Left renal cortex interstitium (tissue), 4 donors: ENCODE measurements at places on chromosomes 5 and 9. TPM values are rescaled to one million over a fixed set of nuclear protein-coding genes. Genes with fewer than 3 reads are reported as not detected.

SARDH gene
- polyA plus RNA-seq, result 10.9 TPM

FOXE1 gene
- 0.05 TPM for polyA plus RNA-seq

FAF2 gene
- 46.0 TPM for polyA plus RNA-seq

SLC28A3 gene
- polyA plus RNA-seq, result not detected

DNA sequence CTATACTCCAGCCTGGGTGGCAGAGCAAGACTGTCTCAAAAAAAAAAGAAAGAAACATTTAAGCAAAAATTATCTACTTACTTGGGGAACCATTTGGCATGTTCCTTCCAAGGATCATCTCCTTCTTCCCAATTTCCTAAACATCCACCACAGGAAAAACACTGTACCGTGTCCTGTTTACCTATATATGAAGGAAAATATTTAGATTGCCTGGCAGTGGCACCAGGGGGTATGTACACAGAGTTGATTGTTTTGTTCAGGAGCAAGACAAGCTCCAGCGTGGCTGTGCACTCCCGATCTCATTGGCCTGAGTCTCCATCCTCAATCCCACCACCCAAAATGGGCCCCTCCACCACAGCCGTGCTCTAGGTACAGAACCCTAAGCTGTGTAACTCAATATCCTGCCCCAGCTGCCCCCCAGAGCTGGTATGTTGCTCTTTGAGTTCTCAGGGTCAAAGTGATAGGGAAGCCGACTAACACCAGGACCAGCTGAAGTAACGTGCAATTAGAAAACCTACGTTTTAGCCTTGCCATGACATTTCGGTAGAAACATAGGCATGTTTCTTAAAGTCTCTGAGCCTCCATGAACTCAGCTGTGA lies 13.8 kb downstream of the NAIP start:
- DNase-seq, result no peak

DNA sequence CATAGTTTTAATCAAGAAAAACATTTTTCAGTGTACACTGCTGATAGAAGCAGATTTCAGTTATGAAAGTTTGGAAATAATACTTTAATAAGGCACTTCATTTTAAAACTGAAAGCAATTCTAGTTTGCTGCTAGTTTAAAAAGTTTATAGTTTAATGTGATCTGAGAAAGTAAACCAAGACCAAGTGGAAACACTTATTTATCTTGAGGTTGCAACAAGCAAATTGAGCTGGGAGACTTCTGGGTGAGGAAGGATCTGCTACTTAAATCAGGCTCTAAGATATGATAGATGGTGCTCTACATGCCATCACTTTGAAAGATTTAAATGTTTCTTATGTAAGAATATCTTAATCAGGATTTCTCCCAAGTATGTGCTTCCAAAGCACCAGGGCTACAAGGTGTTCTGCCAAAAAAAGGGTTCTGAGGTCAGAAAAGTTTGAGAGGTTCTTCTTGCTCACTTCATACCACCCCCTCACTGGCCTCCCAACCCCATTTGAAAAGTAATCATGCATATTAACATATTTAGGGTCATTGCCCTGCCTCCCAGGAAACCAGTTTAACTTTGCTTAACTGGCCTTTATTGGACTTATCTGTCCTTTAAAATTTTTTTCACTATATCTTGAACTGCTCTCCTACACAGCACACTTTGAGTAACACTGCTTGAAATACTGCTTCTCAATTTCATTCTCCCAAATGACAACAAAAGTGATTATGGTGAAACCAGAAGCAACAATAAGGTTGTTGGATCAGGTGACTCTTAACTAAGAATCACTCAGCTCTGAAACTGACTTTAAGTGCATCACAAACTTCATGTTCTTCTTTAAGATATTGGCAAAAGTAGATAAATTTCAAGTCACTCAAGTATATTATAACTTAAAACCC lies 15.5 kb downstream of the SLC44A1 start:
- DNase-seq, result no peak

DNA sequence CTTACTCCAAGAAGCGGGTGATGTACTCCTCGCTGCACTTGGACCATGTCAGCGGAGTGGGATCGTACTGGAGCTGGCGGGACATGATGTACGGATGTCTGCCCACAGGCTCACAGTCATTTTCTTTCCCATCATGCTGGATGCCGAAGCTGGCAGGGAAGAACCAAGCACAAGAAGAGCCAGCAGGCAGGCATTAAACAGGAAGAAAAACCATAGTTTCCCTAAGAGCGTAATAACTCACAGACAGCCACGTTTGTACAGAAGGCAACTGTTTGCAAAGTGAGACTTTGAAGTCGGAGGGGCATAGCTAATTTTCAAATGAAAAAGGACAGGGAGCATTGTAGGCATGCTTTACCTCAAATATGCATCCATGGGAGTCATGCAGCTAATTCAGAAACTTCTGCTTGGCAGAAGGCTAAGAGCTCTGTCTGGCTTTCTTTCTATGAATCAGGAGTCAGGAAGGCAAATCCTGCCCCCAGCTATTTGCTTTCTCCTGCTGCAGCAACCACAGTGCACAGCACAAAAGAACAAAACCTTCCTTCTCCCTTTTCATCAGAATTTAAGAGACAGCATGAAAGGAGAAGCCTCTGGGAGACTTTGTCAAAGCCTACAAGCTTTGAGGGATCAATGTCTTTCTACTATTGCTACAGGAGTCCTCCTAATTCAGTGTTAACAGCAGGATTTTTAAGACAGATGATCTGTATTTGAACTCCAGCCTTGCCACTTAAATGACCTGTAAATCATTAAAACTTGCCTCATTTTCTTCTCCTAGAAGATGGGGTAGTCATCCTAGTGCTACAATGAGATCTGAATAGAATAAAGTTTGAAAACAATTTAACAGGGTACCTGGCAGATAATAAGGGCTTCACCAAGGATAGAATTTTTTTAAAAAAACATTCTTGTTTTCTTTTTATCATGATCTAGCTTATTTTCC lies 209.1 kb downstream of the TARS1 start:
- DNase-seq, result no peak

GRCh38 chr5:68343421-68343826 lies 127.9 kb downstream of the PIK3R1 start:
- no peak for DNase-seq

DNA sequence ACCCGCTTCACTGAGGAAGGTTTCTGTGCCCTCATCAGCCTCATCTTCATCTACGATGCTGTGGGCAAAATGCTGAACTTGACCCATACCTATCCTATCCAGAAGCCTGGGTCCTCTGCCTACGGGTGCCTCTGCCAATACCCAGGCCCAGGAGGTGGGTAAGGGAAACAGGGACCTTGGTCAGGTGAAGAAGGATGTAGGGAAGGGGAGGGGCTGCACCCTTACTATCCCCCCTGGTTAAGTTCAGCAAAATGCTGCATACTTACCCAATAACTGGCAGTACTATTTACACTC lies 4.4 kb downstream of the SLC4A9 start:
- DNase-seq, result no peak

- no peak for DNase-seq
Measured at GRCh38 chr5:95973793-95974325, 12.2 kb upstream of the ELL2 start.

DNA sequence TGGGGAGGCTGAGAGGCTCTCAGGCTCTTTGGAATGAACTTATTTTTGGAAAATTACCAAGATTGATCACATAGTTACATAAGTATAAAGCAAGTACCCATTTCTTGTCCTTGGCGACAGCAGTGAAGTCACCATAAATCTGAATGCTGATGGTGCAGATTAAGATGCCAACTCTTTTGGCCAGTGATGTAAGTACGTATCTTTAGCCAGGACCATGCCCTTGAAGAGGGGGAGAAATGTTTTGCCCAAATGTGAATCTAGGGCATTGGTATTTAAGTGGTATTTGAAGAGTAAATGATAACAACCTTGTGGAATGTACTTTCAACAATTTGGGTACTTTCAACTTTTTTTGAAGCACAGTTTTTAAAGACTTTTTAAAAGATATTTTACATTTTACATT lies 68.2 kb upstream of the RAD23B start:
- DNase-seq, result no peak

GRCh38 chr5:149561848-149562247 lies 10.6 kb upstream of the CSNK1A1 start:
- no peak for DNase-seq

- no peak for DNase-seq
Measured at GRCh38 chr5:130323804-130324454, 419.7 kb downstream of the CHSY3 start.

DNA sequence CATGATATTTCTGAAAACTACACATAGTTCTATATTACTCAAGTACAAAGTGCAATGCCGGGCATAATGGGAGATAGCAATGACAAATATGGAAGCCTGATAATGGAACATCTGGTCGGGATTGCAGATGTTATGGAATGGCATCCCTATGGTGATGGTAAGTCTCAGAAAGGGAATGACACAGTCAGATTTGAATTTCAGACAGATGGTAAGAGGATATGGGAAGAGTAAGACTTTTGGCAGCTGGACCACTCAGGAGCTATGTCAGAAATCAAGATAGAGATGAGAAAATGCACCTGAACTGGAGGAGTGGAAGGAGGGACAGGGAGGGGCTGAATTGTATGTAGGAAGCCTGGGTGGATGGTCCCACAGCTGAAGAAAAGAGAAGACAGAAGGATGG lies 200.0 kb downstream of the DTWD2 start:
- no peak for DNase-seq

DNA sequence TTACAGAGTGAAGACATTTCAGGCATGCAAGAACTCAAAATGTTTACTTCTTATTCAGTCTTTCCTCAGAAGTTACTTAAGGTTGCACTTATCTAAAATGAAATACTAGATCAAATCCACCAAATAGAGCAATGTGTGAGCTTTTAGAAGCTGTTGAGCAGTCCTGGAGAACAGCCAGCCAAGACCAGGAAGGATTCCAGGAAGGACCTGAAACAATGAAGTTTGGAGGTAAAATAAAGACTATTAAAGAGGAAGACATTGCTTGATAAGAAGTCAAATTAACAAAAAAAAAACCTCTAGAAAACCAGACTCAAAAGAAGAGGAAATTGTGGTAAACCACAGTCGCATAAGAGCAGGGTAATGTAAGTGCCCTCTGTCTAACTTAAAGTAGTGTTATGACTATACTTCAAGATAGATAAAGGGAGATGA lies 156.2 kb upstream of the S1PR3 start:
- no peak for DNase-seq

GRCh38 chr5:104541141-104541785 lies 978.7 kb upstream of the NUDT12 start:
- no peak for DNase-seq

- no peak for DNase-seq
Measured at GRCh38 chr9:127813686-127814226, 11.1 kb downstream of the FPGS start.

DNA sequence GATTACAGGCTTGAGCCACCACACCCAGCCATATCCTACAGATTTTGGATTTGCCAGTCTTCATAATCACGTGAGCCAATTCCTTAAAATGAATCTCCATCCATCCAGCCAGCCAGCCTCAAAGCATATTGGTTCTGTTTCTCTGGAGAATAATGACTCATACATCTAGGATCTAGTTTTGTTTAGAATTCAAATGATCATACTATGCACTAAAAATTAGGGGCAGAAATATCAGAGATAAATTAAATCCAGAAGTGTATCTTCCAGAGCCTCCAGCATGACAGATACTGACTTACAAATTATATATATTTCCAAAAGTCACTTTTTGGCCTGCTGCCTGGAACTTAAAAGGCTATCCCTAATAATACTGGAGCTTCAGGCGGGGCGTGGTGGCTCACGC lies 119.1 kb upstream of the NR5A1 start:
- no peak for DNase-seq

- no peak for DNase-seq
Measured at GRCh38 chr5:53446908-53447307, 33.5 kb upstream of the FST start.

- no peak for DNase-seq
Measured at GRCh38 chr9:123960965-123961364, 31.0 kb upstream of the DENND1A start.

DNA sequence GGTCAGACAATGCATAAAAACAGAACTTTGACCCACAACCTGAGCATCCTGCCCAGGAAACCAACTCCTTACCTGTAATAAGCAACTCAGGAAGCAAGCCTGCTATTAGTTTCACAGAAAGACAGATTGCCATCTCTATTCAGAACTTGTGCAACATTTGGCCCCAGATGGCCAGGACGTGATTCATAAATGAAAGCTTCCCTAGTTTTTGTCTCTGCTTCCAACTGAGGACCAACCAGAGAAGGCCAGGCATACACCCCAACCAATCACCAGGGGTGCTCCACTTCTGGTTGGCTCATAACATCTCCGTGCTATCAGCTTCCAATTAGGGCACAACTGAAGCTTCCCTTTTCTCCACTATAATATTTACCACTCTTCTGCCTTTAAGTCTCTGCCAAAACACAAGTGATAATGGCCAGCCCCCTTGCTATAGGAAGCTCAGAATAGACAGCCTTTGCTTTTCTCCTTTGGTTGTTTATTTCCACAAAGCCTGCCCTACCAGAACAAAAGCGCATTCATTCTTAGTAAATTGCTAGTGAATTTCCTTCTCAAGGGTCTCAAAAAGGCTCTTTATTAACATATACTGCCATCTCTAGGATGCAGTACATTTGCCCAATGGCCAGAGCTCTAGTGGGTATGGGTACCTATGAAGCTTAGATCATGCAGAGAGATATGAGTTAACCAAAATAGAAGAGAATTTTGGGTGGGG lies 289.7 kb upstream of the DAP start:
- no peak for DNase-seq
